ENCODE measurements at places on chromosomes 16 and 17. TPM values are rescaled to one million over a fixed set of nuclear protein-coding genes. Genes with fewer than 3 reads are reported as not detected.

The FLYWCH2 gene
- total RNA-seq = 56.8 TPM

The LGALS9 gene
- 0.51 TPM for total RNA-seq

The CFAP97D1 gene
- total RNA-seq = under 0.01 TPM

The HEATR9 gene
- total RNA-seq = not detected

The ELMO3 gene
- total RNA-seq = 0.26 TPM

The CCDC144A gene
- 12.3 TPM for total RNA-seq

The TUBB3 gene
- 253 TPM for total RNA-seq

The ZNF213 gene
- total RNA-seq = 5.9 TPM

The DUSP14 gene
- total RNA-seq = 121 TPM

The CCL5 gene
- not detected for total RNA-seq

The LAT gene
- total RNA-seq = 0.26 TPM

The ACLY gene
- total RNA-seq = 108 TPM

The PNMT gene
- total RNA-seq = not detected

The SCIMP gene
- total RNA-seq = not detected

The SCRN2 gene
- total RNA-seq = 22.3 TPM

The ESRP2 gene
- 0.17 TPM for total RNA-seq

The OR1A1 gene
- not detected for total RNA-seq

The USP36 gene
- 18.3 TPM for total RNA-seq

The C17orf50 gene
- not detected for total RNA-seq

The CLEC3A gene
- not detected for total RNA-seq

The KRT33B gene
- total RNA-seq = not detected

The TMEM220 gene
- 4.3 TPM for total RNA-seq

The EXOC3L1 gene
- total RNA-seq = 0.26 TPM

The TEKT5 gene
- 0.26 TPM for total RNA-seq

The TP53TG3F gene
- not detected for total RNA-seq

The G6PC1 gene
- not detected for total RNA-seq

The RFFL gene
- total RNA-seq = 10.1 TPM

The NOXO1 gene
- total RNA-seq = under 0.01 TPM

The ETV4 gene
- 0.51 TPM for total RNA-seq

The EPN3 gene
- under 0.01 TPM for total RNA-seq

The TP53TG3C gene
- total RNA-seq = not detected

The RNU2-1 gene
- not detected for total RNA-seq

The HOXB3 gene
- total RNA-seq = 15.7 TPM

The SLC7A6OS gene
- 16.4 TPM for total RNA-seq

The KRTAP3-2 gene
- total RNA-seq = not detected

The ITGB4 gene
- total RNA-seq = 0.17 TPM

The HERPUD1 gene
- total RNA-seq = 117 TPM

The NFATC2IP gene
- total RNA-seq = 15.4 TPM
